NCI-H510A treated with DMSO at 0.1 percent for 48 hours (cell line): ENCODE measurements at places on chromosomes 5 and 9.

DNA sequence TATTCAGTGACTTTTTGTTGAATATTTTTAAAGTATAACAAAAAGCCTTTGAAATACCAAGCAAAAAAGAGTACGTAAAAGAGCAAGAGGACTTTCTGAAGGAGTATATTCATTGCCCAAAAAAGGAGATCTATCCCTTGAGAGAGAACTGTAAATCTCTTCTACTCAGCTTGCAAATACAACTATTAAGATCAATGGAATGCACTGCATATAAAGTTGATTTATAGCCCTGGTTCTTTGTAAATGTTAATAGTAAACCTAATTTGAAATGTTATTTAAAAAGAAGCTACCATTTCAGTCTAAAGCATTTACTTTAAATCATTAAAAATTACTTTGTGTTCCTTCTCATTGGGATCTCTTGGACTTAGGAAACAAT lies 168.1 kb downstream of the PDE4D start:
- no peak for DNase-seq

- no peak for DNase-seq
These were observed 173.2 kb downstream of the SH3GL2 start for GRCh38 chr9:17752021-17752420.

GRCh38 chr5:9549941-9550340 lies 4.1 kb upstream of the SEMA5A start:
- no peak for DNase-seq

- no peak for DNase-seq
These were observed 47.9 kb upstream of the XPA start for GRCh38 chr9:97744710-97745708.

DNA sequence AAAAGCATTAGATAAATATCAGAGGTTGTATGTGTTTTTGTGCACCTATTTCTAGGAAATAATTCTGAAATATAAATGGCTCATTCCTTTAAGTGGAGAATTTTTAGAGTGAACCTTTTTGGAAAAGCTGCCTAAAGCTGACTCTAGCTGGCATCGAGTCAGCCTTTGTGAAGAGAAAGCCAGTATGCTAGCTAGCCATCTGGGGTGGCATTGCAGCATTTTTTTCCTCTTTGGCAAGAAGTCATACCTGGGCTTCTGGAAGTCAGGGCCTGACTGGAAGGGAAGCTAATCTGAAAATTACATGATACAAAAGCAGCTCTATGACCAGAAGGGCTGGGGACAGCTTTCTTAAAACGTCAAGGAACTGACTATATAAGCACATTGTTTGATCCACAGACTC lies 19.7 kb downstream of the ANP32B start:
- no peak for DNase-seq

- no peak for DNase-seq
These were observed 17.4 kb downstream of the FAM78A start for GRCh38 chr9:131258698-131259431.

DNA sequence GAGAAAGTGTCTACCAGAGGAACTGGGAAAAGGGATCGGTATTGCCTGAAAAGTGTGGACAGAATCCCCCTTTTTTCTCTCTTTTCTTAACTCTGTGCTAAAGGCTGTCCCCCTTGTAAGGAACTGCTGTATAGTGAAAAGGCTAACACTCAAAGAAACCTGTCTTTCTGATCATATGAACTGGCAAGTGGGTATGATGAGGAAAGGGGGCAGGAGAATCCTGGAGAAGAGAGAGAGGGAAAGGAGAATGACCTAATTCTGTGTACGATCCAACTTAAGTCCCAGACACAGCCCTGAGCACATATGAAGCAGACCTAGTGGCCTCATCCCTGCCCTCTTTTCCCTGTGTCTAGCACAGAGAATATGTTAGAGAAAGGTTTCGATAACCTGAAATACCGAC lies 967 bp downstream of the ANKRD31 start:
- DNase-seq, result no peak

DNA sequence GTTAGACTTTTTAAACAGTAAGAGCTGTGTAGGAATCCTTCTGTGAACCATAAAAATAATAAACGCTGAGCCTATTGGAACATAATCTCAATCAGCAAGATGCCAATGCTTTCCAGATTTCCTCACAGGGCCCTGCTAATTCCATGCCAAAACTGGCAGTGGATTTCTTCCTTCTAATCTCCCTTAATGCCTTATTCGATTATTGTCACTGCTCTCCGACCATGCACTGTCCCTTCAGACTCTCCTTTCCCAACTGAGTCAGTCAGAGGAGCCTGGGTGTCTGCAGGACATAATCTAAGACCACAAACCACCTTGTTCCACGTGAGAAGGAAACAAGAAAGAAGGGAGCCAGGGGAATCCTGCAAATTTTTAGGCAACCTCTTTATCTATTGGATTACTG lies at the start of gene GABRA6:
Gene GABRA6 (plus strand): TSS at position 261 of the 400 bp plus-strand sequence. CDS start 269 bp downstream, outside the sequence.
- no peak for DNase-seq

GRCh38 chr5:20305463-20305862 lies 317.5 kb upstream of the CDH18 start:
- no peak for DNase-seq

DNA sequence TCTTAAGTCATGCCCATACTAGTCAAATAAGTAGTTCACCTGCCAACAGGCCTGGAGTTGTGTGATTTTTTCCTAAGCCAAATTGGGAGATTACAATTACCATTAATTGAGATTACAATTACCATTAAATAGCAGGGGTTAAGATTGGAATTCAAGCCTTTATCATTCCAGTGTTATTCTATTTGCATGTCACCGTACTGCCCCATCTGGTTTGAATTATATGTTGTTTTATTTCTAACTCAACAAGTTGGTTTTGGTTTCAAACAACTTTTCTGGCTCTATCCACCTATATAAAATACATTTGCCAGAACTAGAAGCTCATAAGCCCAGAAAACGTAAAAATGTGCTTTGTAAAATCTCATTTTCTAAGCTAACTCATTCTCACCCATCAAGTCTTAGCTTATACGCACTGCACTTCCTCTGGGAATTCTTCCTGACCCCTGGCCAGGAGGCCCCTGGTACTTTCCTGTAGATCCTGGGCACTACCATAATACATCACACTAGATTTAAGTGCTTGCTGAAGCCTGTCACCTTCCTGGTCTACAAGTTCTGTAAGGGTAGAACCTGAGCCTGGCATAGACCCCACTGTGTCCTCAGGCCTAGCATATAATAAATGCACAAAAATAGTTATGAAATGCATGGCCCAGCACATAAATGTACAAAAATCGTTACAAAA lies 242.0 kb upstream of the TRPM3 start:
- no peak for DNase-seq

GRCh38 chr9:27108981-27109541 lies at the start of gene TEK:
TEK (plus strand) TSS chr9:27109225; CDS start chr9:27109591, 366 bp downstream.
- no peak for DNase-seq

GRCh38 chr5:150412319-150413175 lies at the start of gene CD74:
CD74 (minus strand) TSS chr5:150412910; CDS start chr5:150412749, 161 bp downstream.
- DNase-seq, result no peak

DNA sequence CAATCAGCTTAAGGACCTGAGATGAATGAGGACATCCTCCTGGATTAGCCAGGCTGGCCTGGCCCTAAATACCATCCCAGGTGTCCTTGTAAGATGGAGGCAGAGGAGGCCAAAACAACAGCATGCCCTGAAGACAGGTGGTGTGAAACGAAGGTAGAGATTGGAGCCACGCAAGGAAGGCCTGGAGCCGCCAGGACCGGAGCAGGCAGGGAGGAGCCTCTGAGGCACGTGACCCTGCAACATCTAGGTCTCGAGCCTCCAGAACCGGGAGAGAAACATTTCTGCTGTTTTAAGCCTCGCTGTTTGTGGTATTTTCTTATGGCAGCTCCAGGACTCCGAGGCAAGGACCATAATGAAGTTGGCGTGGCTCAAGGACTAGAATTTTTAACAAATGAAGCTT lies 9.7 kb upstream of the COL5A1 start:
- no peak for DNase-seq

DNA sequence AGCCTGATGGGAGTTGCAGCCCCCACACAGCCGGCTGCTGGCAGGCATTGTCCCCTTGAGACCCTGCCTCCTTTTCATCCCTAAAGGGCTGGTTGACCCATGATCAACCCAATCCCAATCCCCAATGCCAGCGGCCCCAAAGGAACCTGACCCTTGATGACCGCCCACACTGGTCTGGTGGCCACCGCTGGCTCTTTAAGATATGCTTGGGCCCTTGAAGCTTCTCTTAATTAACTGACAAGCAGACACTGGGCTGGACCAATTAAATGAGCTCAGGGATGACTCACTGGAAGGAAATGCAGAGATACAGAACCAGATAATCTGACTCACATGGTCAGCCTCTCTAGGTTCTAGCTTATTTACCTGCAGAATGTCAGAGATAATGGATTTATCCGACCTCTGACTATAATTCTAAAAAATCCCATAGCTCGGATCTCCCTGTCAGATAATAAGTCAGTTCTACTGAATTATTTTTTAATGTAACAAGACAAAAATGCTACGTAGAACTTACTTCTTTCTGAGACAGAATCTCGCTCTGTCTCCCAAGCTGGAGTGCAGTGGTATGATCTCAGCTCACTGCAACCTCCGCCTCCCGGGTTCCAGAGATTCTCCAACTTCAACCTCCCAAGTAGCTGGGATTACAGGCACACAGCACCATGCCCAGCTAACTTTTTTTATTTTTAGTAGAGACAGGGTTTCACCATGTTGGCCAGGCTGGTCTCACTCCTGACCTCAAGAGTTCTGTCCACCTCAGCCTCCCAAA lies 11.1 kb upstream of the MLANA start:
- DNase-seq, result no peak

- no peak for DNase-seq
These were observed 23.8 kb upstream of the NPM1 start for GRCh38 chr5:171363846-171364245.

- no peak for DNase-seq
These were observed 113.8 kb downstream of the TRIM32 start for GRCh38 chr9:116800885-116801284.

DNA sequence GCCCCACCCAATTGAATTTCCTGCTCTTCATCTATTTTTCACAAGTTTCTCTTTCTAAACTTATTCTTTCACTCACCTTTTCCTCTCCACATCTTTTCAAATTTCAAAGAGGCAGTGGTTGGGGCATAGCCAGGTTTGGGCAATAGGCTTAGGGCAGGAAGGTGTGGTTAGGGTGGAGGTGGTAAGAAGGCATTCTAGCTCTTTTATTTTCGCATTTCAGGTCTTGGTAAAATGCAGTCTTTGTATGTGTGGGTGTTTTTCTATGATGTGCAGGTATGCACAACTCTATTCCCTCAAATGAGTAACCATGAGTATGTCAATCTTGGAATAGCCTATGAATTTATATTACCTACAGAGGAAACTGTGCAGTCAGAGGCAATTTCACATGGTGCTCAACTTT lies 129.8 kb upstream of the IFNE start:
- DNase-seq, result no peak

DNA sequence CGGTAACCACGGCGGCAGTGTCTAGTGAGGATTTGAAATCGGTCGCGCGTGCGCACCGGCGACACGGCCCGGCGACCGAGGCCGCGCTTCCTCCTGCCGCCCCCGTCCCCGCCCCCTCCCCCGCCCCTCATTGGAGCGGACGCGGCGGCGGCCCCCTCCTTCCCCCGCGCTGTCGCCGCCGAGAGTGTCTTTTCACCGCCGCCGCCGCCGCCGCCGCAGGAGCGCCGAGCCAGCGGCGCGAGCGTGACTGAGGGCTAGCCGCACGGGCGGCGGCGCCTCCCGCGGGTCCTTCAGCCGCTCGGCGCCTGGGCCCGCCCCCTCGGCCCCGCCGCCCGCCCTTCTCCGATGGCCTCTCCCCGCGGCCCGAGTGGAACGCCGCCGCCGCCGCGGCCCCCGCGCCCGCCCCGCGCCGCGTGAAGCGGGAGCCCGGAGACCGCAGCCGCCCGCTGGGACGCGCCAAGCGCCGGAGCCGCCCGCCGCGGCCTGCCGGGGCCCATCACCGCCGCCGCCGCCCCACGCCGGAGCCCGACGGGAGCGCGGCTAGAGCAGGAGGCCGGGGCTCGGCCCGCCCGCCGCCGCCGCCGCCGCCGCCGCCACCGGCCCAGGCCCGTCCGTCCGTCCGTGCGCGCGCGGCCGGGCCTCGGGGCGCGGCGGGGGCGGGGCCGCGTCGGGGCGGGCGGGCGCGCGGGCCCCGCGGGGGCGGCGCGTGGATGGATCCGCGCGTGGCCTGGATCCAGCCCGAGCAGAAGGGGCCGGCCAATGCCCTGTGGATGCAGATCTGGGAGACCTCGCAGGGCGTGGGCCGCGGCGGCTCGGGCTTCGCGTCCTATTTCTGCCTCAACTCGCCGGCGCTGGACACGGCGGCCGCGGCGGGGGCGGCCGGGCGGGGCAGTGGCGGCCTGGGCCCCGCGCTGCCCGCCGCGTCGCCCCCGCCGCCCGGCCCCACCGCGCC lies at the start of gene TENT4A:
Gene TENT4A (plus strand): TSS at position 159 of the 952 bp plus-strand sequence. CDS start 552 bp downstream, at position 711.
- no peak for DNase-seq

DNA sequence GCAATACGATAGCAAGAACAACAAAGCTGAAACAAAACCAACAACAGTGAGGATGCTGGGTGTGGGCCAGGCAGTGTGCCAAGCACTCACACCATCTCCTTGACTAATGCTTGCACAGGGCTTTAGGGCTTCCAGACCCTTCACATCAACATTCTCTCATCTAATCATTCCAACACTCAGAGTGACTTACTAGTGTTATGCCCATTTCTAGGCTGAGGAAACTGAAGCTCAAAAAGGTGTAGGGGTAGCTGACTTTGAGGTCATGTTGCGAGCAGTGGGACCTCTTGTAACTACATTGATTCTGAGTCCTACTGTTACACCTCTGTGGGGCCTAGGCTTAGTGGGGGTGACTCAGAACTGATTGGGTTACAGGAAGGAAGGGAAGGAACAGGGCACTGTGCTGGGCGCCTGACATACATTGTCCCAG lies 9.7 kb downstream of the ANGPTL2 start:
- no peak for DNase-seq

GRCh38 chr9:109967651-109968642 lies 187.9 kb downstream of the PALM2AKAP2 start:
- no peak for DNase-seq

DNA sequence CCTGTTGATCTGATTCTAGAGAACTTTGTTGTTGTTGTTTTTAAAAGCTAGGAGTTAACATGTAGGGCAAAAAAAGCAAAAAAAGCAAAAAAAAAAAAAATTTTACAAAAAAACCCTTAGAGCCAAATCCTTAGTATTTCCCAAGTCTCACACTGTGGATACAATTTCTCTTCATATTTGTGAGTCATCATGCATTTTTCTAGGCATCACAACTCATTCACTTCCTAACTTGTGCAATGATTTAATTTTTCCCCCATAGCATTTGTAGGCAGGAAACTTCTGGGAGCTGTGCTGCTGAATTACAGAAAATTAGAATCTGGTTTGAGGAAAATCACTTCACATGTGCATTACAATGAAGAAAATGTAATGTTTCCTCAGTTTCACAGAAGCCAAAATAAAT lies 91.9 kb downstream of the MARCHF3 start:
- DNase-seq, result no peak

- no peak for DNase-seq
These were observed 126.0 kb upstream of the BOD1 start for GRCh38 chr5:173742432-173742816.

- no peak for DNase-seq
These were observed 7.9 kb downstream of the PDCL start for GRCh38 chr9:122820490-122820845.

- no peak for DNase-seq
These were observed 82.4 kb downstream of the COL27A1 start for GRCh38 chr9:114237781-114238180.
